NCI-H1436 (cell line): ENCODE measurements at places on chromosomes 2 and 18.

DNA sequence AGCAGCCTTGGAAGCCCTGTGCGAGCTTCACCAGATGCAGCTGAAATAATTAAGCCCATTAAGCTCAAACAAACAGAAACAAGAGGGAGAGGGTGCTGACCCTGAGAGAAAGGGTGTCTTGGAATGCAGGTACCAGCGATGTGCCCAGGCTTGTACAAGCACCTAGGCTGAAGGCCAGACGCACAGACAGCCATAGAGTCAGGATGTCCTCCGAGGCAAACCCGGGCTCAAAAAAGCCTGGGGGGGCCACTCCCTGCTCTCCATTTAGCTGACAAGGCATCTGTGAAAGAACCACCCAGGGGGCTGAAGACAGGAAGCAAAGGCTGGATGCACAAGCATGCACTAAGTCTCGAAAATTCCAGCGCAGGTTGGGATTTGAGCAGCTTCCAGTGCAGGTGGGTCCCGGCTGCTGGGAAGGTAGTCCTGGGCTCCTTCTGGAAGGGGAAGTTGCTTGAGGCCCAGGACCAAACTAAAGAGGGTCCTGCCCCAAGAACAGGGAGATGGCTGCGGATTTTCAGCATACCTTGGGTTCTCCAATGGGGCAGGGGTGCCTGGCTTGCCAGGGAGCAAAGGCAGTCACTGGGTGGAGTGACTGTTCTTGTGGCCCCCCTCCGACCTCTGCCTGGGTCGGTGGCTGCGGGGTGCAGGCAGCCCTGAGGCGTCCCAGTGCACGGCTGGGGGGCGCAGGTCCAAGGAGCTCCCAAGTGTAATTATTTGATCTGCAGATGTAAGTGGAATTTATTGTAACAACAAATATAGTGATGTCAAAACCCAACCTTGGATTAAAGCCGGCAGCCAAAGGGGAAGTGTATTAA, 5.9 kb downstream of the GBX2 start:
- DNase-seq = no peak

GRCh38 chr2:122112216-122113005, 357.0 kb downstream of the TSN start:
- no peak for DNase-seq

GRCh38 chr2:46012618-46013240, 284.5 kb upstream of the EPAS1 start:
- DNase-seq = no peak

GRCh38 chr2:38598200-38598990, 4.3 kb downstream of the HNRNPLL start:
- no peak for DNase-seq

GRCh38 chr2:3913166-3913565, 209.8 kb downstream of the DCDC2C start:
- no peak for DNase-seq

- no peak for DNase-seq
Measured at GRCh38 chr2:52658598-52658997, 1109.0 kb upstream of the CHAC2 start.

GRCh38 chr18:9701609-9702349, 6.3 kb upstream of the RAB31 start:
- DNase-seq = no peak

DNA sequence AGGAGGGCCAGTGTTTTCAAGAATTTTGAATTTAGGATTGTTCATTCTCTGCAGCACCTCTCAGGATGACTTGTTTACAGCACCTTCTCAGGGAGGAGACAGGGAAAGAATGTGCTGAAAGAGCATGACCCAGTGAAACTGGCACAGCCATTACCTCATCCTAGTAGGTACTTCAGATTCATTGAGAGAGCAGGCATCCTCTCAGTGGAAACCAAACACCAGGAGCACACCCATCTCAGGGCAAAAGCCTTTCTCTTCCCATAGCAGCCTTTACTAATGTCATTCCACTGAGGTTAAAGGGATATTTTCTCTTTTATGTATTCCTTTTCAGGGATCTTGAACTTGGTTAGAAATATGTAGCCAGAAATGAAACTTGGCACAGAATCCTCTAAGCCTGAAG, 2.6 kb downstream of the MAP2 start:
- peak; percentile 45 for DNase-seq

GRCh38 chr18:55248495-55248894, 289.2 kb upstream of the CCDC68 start:
- no peak for DNase-seq

DNA sequence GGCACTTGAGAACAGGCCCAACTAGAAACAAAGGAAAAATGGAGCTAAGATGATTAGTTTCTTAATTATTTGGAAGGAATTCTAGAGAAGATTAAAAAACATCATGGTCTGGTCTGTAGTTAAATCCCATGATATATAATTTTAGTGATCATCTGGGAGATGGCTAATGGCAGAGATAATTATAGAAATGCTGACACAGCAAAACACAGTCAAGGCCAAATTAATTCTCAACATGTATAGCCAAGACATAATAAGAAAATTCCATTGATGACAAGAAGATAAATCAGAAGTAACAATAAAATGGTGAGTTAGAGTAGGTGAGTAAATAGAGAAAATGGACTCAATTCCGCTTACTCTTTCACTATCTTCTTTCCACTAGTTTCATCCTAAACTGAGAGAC, 59.2 kb upstream of the ITGA4 start:
- no peak for DNase-seq

GRCh38 chr2:96540136-96540535, 3.6 kb downstream of the ARID5A start:
- no peak for DNase-seq

- no peak for DNase-seq
Measured at GRCh38 chr18:30149585-30149984, 893.0 kb downstream of the DSC3 start.

DNA sequence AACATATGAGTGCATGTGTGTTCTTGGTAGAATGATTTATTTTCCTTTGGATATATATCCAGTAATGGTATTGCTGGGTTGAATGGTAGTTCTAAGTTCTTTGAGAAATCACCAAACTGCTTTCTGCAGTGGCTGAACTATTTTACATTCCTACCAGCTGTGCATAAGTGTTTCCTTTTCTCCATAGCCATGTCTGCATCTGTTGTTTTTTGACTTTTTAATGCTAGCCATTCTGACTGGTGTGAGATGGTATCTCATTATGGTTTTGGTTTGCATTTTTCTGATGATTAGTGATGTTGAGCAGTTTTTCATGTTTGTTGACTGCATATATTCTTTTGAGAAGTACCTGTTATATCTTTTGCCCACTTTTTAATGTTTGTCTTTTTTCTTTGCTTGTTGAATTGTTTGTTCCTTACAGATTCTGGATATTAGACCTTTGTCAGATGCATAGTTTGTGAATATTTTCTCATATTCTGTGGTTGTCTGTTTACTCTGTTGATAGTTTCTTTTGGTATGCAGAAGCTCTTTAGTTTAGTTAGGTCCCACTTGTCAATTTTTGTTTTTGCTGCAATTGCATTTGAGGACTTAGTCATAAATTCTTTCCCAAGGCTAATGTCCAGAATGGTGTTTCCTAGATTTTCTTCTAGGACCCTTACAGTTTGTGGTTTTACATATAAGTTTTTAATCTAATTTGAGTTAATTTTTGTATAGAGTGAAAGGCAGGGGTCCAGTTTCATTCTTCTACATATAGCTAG, 17.6 kb upstream of the KCNE4 start:
- DNase-seq = no peak

- no peak for DNase-seq
Measured at GRCh38 chr18:13715330-13715729, 11.0 kb downstream of the FAM210A start.

DNA sequence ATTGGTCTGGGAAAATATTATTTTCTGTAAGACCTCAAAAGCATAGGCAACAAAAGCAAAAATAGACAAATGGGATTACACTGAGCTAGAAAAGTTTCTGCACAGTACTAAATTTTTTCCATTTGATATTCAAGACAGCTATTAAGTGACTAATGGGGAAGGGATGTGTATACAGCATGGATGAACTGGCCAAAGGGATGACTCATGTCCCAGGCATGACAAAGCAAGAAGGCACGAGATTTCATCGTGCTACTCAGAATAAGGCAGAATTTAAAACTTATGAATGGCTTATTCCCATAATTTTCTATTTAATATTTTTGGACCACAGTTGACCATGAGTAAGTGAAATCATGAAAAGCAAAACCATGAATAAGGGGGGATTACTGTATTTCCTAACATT, 1250.1 kb upstream of the GYPC start:
- no peak for DNase-seq

DNA sequence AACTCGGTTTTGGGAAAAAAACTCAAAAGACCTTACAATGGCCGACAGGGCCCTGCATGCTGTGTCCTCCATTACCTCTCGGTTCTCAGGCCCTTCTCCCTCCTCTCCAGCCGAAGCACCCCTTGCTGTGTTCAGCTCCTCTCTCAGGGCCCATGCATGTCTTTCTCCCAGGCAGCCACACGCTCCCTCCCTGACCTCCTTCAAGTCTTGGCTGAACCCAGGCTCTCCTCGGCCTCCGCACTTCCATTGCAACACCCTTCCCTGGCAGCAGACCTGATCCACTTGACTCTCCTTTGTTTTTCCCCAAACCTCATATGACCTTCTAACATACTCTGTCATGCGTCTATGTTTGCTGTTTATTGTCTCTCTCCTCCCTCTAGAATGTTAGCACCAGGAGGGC, 114.0 kb downstream of the CYP26B1 start:
- DNase-seq = no peak

- no peak for DNase-seq
Measured at GRCh38 chr2:29787473-29788465, 133.6 kb downstream of the ALK start.

- no peak for DNase-seq
Measured at GRCh38 chr18:79604913-79605880, 74.4 kb upstream of the CTDP1 start.

DNA sequence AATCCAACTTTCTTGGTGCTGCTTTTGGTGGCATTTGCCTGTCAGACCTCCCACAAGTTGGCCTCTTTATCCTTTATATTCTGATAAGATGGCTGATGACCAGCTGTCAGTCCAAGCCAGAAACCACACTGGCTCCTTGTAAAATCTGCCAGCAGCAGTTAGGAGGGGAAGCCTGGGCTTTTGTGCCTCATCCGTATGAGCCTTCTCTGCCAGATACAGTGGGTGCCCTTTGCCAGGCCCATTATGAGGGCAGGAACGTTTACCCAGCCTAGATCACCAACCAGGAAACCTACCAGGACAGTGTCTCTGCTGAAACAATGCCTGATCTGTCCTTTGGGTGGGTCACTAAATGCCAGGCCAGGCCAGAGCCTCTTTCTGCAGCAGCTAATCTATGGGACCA, 202.9 kb upstream of the SP5 start:
- DNase-seq = no peak

GRCh38 chr2:23595601-23596251, 210.7 kb downstream of the KLHL29 start:
- no peak for DNase-seq

GRCh38 chr2:232104076-232104646, 142.6 kb downstream of the DIS3L2 start:
- no peak for DNase-seq

GRCh38 chr2:69889302-69889701, 4.5 kb upstream of the SNRNP27 start:
- DNase-seq = no peak

DNA sequence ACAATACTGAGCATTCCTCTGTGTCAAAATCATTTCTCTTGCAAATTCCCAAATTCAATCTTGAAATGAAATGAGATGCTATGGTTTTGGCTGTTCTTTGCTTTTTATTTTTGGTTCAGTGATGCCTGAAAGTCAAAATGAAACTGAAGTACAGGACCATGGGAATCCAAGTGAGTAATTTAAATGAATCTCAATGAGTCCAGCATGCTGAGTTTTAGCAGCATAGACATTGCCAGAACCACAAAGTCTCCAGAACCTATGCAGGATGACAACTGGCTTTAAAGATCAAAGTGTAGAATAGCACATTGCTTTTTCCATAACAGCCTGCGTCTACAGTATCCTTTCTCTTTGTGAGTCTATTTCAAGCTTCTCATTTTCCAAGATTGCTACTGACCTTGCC, 1050.7 kb upstream of the PIK3C3 start:
- no peak for DNase-seq

- no peak for DNase-seq
Measured at GRCh38 chr18:72342933-72343332, 201.2 kb downstream of the CBLN2 start.

DNA sequence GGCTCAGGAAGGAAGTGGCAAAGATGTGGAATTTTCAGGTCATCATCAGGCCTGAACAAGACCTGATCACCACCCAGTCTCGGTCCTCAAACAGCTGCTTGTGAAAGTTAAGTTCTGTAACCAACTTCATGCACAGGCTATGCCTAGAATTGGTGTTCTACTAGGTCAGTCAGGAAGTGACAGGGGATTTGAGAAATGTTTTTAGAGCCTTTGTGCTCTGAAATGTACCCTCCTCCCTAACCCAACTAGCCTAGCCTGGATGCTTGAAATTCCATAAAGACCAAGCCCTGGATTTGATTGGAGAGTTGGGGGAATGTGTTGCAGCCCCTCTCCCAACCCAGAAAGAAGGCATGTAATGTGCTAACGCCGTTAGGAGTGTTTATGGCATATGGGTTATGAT, 63.3 kb downstream of the TGOLN2 start:
- DNase-seq = no peak

DNA sequence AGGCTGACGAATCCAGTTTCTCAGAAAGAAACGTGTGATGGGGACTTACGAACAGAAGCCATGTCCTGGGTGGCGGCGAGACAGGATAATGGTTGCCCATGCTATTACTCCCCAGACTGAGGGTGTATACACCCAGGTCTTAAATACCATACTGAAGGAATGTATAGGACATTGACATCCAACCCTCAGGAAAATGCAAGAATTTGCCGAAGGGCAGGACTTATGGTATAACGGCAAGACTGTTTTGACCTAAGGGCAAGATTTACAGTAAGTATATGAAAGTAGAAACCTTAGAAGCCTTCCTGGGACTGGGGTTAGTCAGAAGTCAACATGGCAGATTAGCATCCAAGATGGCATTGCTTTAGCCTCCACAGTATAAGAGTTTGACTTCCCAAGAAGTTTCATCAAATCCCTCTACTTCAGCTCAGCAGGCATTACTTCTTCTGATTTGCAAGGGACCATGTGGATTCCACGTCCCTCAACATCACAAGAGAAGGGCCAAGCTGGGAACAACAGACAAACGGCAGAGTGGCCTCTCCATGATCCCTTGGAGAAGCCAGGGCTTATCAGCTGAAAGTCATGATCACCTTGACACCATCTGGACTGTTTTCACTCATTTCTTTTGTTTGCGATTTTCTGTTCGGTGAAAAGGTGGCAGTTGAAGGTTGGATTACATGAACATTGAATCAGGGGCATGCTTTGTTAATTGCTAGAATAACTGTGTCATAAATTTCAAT, 21.1 kb downstream of the ST3GAL5 start:
- no peak for DNase-seq

- DNase-seq = no peak
Measured at GRCh38 chr18:74976331-74976909, 232.5 kb downstream of the PTGR3 start.

- no peak for DNase-seq
Measured at GRCh38 chr2:237733677-237734300, 64.8 kb upstream of the RBM44 start.

GRCh38 chr18:77517901-77518300, 268.3 kb downstream of the GALR1 start:
- DNase-seq = no peak
